ENCODE measurements at places on chromosomes 3 and 15. TPM values are rescaled to one million over a fixed set of nuclear protein-coding genes. Genes with fewer than 3 reads are reported as not detected.
A peak's percentile ranks its signal among the peaks of the same experiment; 100 is the strongest.

Gene FOXB1
- 9.6 TPM for total RNA-seq

Gene WDR49
- total RNA-seq = not detected

- H3K27ac ChIP-seq = no peak overlapping the region
- peak overlapping the region; percentile 30 for H3K4me3 ChIP-seq
- H3K27me3 ChIP-seq = peaks cover 12% of the 10 kb centered on the region
- peaks cover 42% of the 10 kb centered on the region for H3K4me1 ChIP-seq
- no peaks in the 10 kb centered on the region for H3K36me3 ChIP-seq
- DNase-seq = peak; percentile 94
Observed at GRCh38 chr3:38640661-38641452, 8.6 kb downstream of the SCN5A start.

GRCh38 chr3:81443457-81443782 lies 318.0 kb downstream of the GBE1 start:
- H3K4me1 ChIP-seq = peaks cover 6% of the 10 kb centered on the region
- H3K36me3 ChIP-seq = no peaks in the 10 kb centered on the region
- no peak for DNase-seq
- no peak overlapping the region for H3K4me3 ChIP-seq

DNA sequence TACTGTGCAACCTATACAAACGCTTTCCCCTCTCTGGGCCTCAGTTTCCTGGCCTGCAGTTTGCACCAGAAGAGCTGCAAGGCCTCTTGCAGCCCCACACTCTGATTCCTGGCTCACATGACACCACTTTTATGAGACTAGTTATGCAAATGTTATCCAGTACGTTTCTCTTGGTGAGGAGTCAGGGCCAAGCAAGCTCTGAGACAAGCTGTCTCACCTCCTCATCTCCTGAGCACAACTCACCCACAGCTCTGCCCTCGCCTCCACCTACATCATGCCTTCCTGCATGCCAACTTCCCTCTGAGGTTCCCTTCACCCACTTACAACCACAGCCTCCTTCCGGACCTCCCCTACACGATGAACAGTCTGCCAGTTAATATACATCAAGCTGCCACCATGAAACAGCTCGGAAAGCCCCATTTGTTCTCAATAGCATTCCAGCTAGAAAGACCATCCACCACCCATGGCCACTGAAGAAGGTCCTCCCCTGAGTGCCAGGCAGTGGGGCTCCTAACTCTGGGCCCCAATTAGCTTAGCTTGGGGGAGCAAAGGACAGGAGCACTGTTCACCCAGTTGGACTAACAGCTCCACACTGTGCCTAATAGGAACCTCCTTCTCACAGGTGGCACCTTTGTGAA lies 25.0 kb downstream of the CRYGS start:
- H3K27me3 ChIP-seq = no peaks in the 10 kb centered on the region
- H3K27ac ChIP-seq = no peak overlapping the region
- no peak for DNase-seq
- peaks cover 39% of the 10 kb centered on the region for H3K4me1 ChIP-seq
- H3K36me3 ChIP-seq = no peaks in the 10 kb centered on the region

Gene CADM2
- total RNA-seq = 6.8 TPM

Gene ZIC1
- 0.84 TPM for total RNA-seq

DNA sequence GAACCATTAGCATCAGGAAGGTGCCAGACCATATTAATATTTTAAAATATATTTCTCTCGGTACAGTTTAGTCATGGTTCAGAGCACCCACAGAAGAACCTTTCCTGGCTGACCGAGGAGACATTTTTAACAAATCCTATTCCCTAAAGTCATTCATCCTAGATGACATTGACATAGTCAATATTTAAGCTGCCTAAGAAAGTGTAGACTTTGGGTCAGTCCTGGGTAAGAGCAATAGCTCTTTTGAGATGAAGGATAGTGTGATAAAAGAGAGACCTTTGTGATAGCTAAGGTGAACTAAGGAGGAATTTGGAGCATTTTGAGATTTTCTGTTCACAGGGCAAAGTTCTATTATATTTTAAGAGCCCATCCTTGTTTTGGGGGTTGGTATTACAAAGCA lies 47.5 kb downstream of the ZNF609 start:
- no peak for DNase-seq
- peaks cover 10% of the 10 kb centered on the region for H3K4me1 ChIP-seq
- H3K27ac ChIP-seq = no peak overlapping the region
- H3K36me3 ChIP-seq = no peaks in the 10 kb centered on the region
- no peak overlapping the region for H3K4me3 ChIP-seq

- H3K4me1 ChIP-seq = peaks cover 17% of the 10 kb centered on the region
- peak overlapping the region; percentile 78 for H3K4me3 ChIP-seq
- H3K27ac ChIP-seq = no peak overlapping the region
- no peaks in the 10 kb centered on the region for H3K27me3 ChIP-seq
Observed at GRCh38 chr15:89244574-89244903, 760 bp downstream of the FANCI start.

Gene TBC1D2B
- 11.7 TPM for total RNA-seq

Gene TMCO5A
- not detected for total RNA-seq

Data from neural progenitor cell (in vitro differentiated cells).